ENCODE measurements at places on chromosomes 6 and 20. TPM values are rescaled to one million over a fixed set of nuclear protein-coding genes. Genes with fewer than 3 reads are reported as not detected.

KCNQ5 gene
- 0.08 TPM for total RNA-seq

SCRT2 gene
- total RNA-seq = not detected

ZNF322 gene
- total RNA-seq = 35.0 TPM

CENPW gene
- total RNA-seq = 34.0 TPM

ABCF1 gene
- total RNA-seq = 57.2 TPM

ARFGEF3 gene
- 6.4 TPM for total RNA-seq

WFDC10B gene
- not detected for total RNA-seq

WFDC12 gene
- not detected for total RNA-seq

RBPJL gene
- total RNA-seq = not detected

LHFPL5 gene
- total RNA-seq = not detected

ABRACL gene
- 117 TPM for total RNA-seq

VPS52 gene
- total RNA-seq = 41.8 TPM

MATN4 gene
- not detected for total RNA-seq

THBS2 gene
- total RNA-seq = 0.23 TPM

LY6G5C gene
- 22.0 TPM for total RNA-seq

RNF39 gene
- not detected for total RNA-seq

KIF25 gene
- total RNA-seq = not detected

ACTL10 gene
- total RNA-seq = not detected

ZBTB24 gene
- total RNA-seq = 5.1 TPM

CAGE1 gene
- total RNA-seq = not detected

Data from endothelial cell (in vitro differentiated cells).